HCT116 (cell line): ENCODE measurements at places on chromosomes 12 and 14. TPM values are rescaled to one million over a fixed set of nuclear protein-coding genes. Genes with fewer than 3 reads are reported as not detected.
A peak's percentile ranks its signal among the peaks of the same experiment; 100 is the strongest.

DNA sequence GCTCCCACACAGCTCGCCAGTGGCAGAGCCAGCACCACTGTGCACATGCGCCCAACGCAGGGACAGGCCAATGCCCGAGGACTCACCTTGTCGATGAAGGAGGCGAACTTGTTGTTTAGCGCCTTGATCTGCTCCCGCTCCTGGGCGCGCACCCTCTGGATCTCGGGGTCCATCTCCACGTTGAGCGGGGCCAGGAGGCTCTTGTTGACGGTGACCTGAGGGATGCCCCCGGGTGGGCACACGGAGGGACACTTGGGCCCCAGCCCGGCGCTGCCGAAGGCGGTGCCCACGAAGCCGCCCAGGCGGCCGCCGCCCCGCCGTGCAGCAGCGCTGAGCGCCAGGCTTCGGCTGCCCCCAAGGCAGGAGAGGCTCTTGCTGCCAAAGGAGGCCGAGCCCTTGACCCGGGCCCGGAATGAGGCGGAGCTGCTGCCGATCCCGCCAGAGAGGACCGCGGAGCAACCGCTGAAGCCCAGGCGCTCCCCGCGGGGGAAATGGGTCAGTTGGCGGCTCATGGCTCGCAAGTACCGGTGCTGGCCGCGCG lies at the start of gene KRT72:
TSS of gene KRT72 (minus strand) at position 523 of the 541 bp plus-strand sequence. CDS start at position 512, 11 bp downstream.
- H3K36me3 ChIP-seq, result no peaks in the 10 kb centered on the region
- H3K27ac ChIP-seq, result no peak within 1 kb of the TSS
- DNase-seq, result no peak
- peaks cover 21% of the 10 kb centered on the region for H3K4me1 ChIP-seq
- no peak within 1 kb of the TSS for H3K4me3 ChIP-seq

The NELL2 gene
- 1.1 TPM for total RNA-seq

DNA sequence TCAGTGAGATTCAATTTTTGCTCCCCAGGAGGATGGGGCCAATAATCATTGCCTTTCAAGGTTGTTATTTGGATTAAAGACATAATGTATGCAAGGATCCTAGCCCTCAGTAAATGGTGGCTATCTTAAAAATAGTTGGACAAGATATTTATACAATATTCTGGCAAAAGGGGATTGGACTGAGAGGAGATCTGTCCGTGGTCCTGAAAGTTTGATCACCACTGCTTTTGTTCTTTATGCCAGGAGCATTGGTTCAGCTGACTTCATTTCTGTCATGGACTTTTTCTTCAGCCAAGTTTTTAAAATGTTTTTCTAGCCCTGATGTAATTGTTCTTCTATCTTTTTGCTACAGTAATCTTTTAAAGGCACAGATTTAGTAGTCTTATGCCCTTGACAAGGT lies 70.2 kb upstream of the TCL1A start:
- H3K27me3 ChIP-seq, result peaks cover 13% of the 10 kb centered on the region
- H3K4me1 ChIP-seq, result no peaks in the 10 kb centered on the region
- DNase-seq, result no peak
- H3K36me3 ChIP-seq, result no peaks in the 10 kb centered on the region

DNA sequence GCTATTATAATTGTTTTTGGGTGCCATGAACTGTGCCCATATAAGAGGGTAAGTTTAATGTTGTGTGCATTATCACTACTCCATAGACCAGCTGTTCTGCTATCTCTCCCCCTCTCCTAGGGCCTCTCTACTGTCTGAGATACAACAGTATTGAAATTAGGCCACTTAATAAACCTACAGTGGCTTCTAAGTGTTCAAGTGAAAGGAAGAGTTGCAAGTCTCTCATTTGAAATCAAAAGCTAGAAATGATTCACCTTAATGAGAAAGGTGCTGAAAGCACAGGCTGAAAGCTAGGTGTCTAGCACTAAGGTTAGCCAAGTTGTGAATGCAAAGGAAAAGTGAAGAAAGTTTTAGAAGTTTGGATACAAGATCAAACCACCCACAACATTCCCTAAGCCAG lies 168.0 kb downstream of the SLC16A7 start:
- no peak overlapping the region for H3K27ac ChIP-seq
- H3K36me3 ChIP-seq, result no peaks in the 10 kb centered on the region
- DNase-seq, result no peak
- no peaks in the 10 kb centered on the region for H3K27me3 ChIP-seq
- no peak overlapping the region for H3K4me3 ChIP-seq

The POTEM gene
- not detected for total RNA-seq

DNA sequence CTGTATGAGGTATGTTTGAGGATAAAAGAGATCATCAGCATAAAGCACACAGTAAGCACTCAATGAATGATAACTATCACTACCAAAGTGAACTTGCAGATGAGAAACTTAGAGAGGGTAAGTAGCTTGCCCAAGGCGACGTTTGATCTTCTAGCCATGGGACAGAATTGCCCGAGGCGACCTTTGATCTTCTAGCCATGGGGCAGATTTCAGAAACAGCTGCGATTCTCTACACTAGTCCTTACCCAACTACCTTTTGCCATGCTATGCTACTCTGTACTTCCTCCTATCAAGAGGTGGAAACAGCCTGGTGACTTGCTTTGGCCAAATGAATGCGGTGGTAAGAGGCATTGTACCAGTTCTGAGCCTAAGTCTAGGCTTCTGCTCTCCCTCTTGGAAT lies 23.7 kb upstream of the NT5DC3 start:
- H3K27me3 ChIP-seq, result no peaks in the 10 kb centered on the region
- no peak overlapping the region for H3K4me3 ChIP-seq
- DNase-seq, result no peak
- H3K36me3 ChIP-seq, result no peaks in the 10 kb centered on the region

DNA sequence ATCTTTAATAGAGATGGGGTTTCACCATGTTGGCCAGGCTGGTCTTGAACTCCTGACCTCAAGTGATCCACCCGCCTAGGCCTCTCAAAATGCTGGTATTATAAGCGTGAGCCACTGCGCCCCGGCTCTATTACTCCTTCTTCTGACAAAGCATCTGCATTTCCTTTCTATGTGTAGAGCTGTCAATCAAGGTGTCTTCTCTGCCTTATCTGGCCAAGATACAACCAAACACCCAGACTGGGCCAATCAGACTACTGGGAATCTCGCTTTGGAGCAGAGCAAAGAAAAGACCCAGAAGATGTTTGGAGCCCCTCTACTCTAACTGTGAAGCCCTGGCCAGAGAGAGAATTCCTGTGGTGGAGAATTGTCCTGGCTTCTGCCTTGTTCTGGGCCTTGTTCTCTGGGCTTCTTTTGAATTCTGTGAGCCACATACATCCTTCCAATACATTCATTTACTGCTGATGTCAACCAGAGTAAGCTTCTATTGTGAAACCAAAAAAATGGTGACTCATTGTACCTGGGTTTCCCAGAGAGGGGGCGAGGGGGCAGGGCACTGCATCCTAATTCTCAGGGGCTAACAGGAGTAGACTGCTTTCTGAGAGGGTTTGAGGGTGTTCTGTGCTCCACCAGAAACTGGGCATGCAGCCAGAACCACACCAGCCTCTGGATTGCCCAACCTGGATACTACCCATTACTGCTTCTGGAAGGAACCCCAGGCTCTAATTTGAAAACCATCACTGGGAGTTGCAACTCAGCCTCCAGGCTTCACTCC lies 18.8 kb upstream of the FLVCR2 start:
- no peak overlapping the region for H3K4me3 ChIP-seq
- peaks cover 16% of the 10 kb centered on the region for H3K4me1 ChIP-seq
- no peaks in the 10 kb centered on the region for H3K36me3 ChIP-seq
- DNase-seq, result no peak
- no peaks in the 10 kb centered on the region for H3K27me3 ChIP-seq

GRCh38 chr14:52918486-52918885 lies 32.4 kb downstream of the FERMT2 start:
- H3K27me3 ChIP-seq, result no peaks in the 10 kb centered on the region
- no peaks in the 10 kb centered on the region for H3K36me3 ChIP-seq
- H3K4me1 ChIP-seq, result no peaks in the 10 kb centered on the region
- no peak overlapping the region for H3K27ac ChIP-seq

The SPTB gene
- 4.2 TPM for total RNA-seq

GRCh38 chr12:99054601-99055128 lies 409.6 kb downstream of the APAF1 start:
- H3K4me1 ChIP-seq, result no peaks in the 10 kb centered on the region
- peaks cover 16% of the 10 kb centered on the region for H3K27me3 ChIP-seq
- H3K4me3 ChIP-seq, result no peak overlapping the region

GRCh38 chr14:73771848-73772638 lies 57.9 kb upstream of the PNMA1 start:
- H3K4me3 ChIP-seq, result no peak overlapping the region
- no peak overlapping the region for H3K27ac ChIP-seq
- no peaks in the 10 kb centered on the region for H3K36me3 ChIP-seq

GRCh38 chr14:56657604-56658003 lies 78.0 kb downstream of the TMEM260 start:
- DNase-seq, result no peak
- no peak overlapping the region for H3K4me3 ChIP-seq
- H3K4me1 ChIP-seq, result no peaks in the 10 kb centered on the region

- peaks cover 60% of the 10 kb centered on the region for H3K4me1 ChIP-seq
- no peak overlapping the region for H3K4me3 ChIP-seq
- H3K27ac ChIP-seq, result peak overlapping the region; percentile 62; the same call in 1 of the 2 replicates
- H3K27me3 ChIP-seq, result no peaks in the 10 kb centered on the region
Observed at GRCh38 chr14:68563251-68564131, 229.4 kb downstream of the ZFP36L1 start.

DNA sequence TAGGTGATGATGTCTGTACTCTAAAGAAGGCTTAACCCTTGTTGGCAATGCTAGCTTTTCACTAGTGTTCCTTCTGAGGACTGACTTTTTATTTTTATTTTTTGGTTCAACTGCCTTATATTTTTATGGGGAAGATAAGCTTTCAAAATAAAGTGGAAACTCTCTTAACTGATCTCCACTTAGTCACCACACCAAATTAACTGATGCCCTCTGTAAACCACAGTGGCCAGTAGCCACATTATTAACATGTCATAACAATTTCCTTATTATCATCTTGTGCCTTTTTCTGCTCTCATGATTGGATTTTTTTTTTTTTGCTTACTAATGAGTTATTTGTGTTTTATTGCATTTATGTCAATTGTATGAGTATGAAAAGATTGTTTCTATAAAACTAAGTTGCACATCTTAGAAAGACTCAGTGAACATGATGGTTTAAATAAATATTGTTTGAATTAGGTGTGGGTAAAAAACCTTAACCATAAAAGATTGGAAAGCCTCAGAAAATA lies 56.9 kb downstream of the SCFD1 start:
- H3K27ac ChIP-seq, result no peak overlapping the region
- H3K4me3 ChIP-seq, result no peak overlapping the region
- no peak for DNase-seq
- no peaks in the 10 kb centered on the region for H3K4me1 ChIP-seq
- H3K36me3 ChIP-seq, result no peaks in the 10 kb centered on the region
